ENCODE measurements at places on chromosomes 1 and 21. TPM values are rescaled to one million over a fixed set of nuclear protein-coding genes. Genes with fewer than 3 reads are reported as not detected.
A peak's percentile ranks its signal among the peaks of the same experiment; 100 is the strongest.

The CYP4A22 gene
- not detected for total RNA-seq

The TP73 gene
- 2.4 TPM for total RNA-seq

- H3K27ac ChIP-seq = no peak overlapping the region
- H3K4me3 ChIP-seq = no peak overlapping the region
- no peaks in the 10 kb centered on the region for H3K4me1 ChIP-seq
- no peak for DNase-seq
- peaks cover 9% of the 10 kb centered on the region for H3K27me3 ChIP-seq
Measured at GRCh38 chr1:152190589-152190988, 31.6 kb upstream of the RPTN start.

- H3K27me3 ChIP-seq = no peaks in the 10 kb centered on the region
- H3K4me1 ChIP-seq = peaks cover 22% of the 10 kb centered on the region
- peak overlapping the region; percentile 71 for H3K27ac ChIP-seq
- peaks cover 40% of the 10 kb centered on the region for H3K36me3 ChIP-seq
Measured at GRCh38 chr1:23699280-23700179, 7.9 kb downstream of the RPL11 start.

DNA sequence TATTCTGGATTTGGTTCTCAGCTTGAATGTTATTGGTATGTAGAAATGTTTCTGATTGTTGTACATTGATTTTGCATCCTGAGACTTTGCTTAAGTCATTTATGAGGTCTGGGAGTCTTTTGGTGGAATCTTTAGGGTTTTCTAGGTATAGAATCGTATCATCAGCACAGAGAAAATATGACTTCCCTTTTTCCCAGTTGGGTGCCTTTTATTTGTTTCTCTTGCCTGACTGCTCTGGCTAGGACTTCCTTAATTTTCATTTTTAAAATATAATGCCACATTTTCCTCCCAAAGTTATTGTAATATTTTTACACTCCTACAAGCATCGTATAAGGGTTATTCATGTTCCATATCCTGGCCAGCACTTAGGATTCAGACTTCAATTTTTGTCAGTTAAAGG lies 111.1 kb downstream of the FNBP1L start:
- peaks cover 8% of the 10 kb centered on the region for H3K4me1 ChIP-seq
- H3K36me3 ChIP-seq = peaks cover 39% of the 10 kb centered on the region
- peak overlapping the region; percentile 62 for H3K27ac ChIP-seq

All from progenitor cell of endocrine pancreas (in vitro differentiated cells).